ENCODE measurements at places on chromosomes 6 and 20. TPM values are rescaled to one million over a fixed set of nuclear protein-coding genes. Genes with fewer than 3 reads are reported as not detected.

GRCh38 chr6:147117580-147117979 is 86.6 kb upstream of the STXBP5 start:
- DNase-seq: no peak

The EYA2 gene
- total RNA-seq: 3.2 TPM

GRCh38 chr6:113121571-113121970 is 735.6 kb upstream of the MARCKS start:
- no peak for DNase-seq

DNA sequence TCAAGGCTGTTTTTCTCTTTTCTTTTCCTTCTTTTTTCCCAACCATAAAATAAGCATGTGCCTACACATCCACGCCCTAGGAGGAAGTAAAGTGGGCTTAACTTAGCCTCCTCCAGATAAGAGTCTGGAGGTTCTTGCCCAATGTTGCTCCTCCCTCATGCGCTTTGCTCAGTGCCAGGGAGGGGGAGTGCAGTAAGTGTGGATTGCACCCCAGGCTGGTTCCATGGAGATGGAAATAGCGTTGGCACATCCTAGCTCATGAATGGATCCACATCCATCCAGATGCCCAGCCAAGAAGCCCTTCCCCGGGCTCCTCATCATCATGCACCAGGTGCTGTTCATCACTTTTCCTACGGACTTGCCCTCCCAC is 58.2 kb downstream of the NEDD9 start:
- DNase-seq: no peak

The NR2E1 gene
- total RNA-seq: not detected

GRCh38 chr6:89483111-89483720 is 50.3 kb downstream of the ANKRD6 start:
- peak; percentile 57 for DNase-seq

DNA sequence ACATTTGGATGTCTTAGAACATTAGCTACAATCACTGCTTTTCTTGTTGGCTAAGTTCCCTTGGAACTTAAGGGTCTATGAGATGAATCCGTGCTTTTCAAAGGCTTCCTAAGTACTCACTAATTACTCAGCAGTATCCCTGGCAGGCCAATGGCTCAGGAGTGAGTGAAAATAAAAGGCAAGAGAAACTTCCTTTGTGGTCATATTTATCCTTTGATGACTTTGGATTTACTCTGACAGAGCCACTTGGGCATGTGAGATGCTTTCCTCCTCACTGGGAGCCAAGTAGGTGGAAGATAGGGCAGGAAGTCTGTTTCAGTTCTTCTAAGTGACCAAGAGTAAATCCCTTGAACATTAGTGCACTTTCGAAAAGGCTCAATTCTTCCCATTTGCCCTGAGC is 224.3 kb upstream of the FOXA2 start:
- DNase-seq: no peak

The MICB gene
- 0.57 TPM for total RNA-seq

DNA sequence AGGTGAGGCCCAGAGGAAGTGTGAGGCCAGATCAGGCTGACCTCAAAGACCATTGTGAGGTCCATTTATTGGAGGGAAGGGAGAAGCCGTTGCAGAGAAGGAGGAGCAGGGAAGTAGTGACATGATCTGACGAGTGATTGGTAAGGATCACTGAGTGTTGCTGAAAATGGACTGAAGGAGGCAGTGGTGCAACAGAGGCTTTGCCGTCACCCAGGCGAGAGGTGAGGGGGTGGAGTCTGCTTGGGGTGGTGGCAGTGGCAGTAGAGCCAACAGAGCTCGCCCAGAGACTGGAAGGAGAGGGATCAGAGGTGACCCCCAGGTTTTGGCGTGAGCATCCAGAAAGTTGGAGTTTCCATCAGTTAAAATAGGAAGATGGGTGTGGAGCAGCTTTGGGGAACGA is 67.9 kb upstream of the CLDN20 start:
- DNase-seq: no peak

GRCh38 chr6:111631018-111631417 is 25.3 kb upstream of the TRAF3IP2 start:
- DNase-seq: no peak

DNA sequence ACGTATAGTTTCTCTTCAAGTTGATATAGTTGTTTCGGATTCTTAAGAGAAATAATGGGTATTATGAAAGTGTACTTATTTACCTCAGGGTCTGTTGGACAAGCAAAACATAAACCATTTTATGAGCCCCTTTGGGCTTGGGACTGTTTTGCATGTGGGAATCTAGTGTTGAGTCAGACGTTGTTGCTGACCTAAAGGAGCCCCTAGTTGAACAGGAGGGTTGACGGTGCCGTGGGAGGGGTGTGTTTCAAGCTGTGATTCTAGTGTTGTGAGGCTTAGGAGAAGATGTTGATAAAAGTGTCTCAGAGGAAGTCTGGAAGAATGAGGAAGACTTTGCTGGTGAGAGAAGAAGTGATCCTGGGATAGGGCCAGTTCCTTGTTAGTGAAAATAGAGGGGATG is 140.0 kb downstream of the ARID1B start:
- no peak for DNase-seq

DNA sequence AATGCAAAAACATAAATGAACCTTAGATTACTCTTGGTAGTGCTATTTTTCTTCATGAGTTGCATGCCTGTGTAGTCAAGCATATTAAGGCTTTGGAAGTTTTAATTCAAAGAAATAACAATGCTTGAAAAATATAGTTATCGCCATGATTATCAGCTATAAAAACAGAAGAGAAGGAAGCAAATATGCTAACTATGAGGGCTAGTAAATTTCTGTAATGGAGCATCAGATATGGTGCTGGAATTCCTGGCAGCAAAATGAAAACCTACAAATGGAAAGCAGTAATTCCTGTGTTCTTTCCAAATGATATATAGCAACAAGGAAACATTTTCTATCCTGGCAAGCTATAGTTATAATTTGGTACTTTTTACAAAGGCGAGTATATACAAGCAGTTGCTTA is 29.7 kb downstream of the DOP1A start:
- DNase-seq: no peak

The KHDC3L gene
- total RNA-seq: not detected

- no peak for DNase-seq
Measured at GRCh38 chr20:44491635-44492395, 16.1 kb downstream of the TTPAL start.

- no peak for DNase-seq
Measured at GRCh38 chr20:14959506-14960475, 622.4 kb upstream of the FLRT3 start.

DNA sequence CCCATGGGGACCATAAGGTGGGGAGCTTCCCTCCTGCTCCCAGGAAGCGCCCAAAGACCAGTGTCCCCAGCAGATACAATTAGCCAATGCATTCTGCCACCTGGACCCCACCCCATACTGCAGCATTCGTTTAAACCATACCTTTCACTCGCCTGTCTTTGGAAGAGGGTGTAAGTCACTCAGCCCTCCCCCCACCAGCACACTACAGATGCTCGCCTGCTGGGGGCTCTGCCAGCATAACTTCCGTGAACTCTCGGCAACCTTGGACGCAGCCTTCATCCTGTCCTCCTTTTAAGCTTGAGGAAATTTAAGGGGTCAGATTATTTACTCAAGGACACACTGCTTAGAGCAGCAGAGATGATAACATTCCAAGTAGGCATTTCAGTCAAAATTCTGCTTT is 94.4 kb upstream of the NAA20 start:
- DNase-seq: peak; percentile 30

- DNase-seq: no peak
Measured at GRCh38 chr6:52519618-52520017, 57.2 kb downstream of the TRAM2 start.

GRCh38 chr6:122825163-122825562 is 36.1 kb downstream of the SMPDL3A start:
- no peak for DNase-seq

The GPX5 gene
- total RNA-seq: not detected

The CDSN gene
- total RNA-seq: 0.34 TPM

The C20orf96 gene
- total RNA-seq: 14.9 TPM

DNA sequence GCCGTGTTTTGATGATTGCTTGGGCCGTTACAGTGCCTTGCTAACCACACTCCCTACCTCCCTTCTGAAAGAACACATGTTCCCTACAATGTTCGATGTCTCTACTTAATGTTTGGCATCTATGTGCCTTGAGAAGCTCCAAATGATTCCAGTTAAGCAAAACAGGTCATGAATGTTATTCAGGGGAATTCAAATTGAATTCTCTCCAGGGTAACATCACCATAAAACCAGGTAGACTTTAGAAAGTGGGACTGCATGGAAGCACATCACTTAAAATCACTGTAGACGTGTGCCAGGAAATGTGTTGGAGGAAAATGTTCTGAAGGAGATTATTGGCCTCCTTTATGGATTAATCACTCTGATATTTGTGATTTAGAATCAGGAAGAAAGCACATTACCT is 128.1 kb downstream of the ADAT2 start:
- DNase-seq: no peak

The KIAA1586 gene
- total RNA-seq: 34.4 TPM

- no peak for DNase-seq
Measured at GRCh38 chr20:19867940-19868371, 109.9 kb downstream of the RIN2 start.

- no peak for DNase-seq
Measured at GRCh38 chr6:16184129-16184528, 54.3 kb upstream of the GMPR start.

DNA sequence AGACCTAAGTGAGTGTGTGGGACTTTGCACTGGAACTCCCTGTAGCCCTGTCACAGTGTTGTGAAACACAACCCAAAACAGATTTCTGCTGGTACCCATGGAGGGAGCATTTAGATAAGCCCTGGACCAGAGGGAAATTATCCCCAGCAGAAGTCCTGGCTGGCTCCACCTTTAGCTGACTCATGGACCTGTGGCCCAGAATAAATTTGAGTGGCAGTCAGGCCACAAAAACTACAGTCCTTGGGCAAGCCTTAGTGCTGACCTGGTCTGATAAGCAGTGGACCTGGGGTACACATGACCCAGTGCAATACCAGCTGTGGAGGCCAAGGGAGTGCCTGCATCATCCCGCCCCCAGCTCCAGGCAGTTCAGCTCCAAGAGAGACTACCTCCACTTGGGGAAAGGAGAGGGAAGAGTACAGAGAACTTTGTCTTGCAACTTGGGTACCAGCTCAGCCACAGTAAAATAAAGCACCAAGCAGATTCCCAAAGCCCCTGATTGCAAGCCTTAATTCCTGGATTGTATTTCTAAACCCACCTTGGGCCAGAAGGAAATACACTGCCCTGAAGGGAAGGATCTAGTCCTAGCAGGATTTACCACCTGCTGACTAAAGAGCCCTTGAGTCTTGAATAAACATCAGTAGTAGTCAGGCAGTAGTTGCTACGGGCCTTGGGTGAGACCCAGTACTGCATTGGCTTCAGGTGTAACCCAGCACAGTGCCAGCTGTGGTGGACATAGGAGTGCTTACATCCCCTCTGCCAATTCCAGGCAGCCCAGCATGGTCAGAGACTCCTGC is 140.4 kb upstream of the COL21A1 start:
- DNase-seq: no peak

Data from ovary (tissue), 10 donors.